ENCODE measurements at places on chromosomes 3 and 15. TPM values are rescaled to one million over a fixed set of nuclear protein-coding genes. Genes with fewer than 3 reads are reported as not detected.
A peak's percentile ranks its signal among the peaks of the same experiment; 100 is the strongest.

DNA sequence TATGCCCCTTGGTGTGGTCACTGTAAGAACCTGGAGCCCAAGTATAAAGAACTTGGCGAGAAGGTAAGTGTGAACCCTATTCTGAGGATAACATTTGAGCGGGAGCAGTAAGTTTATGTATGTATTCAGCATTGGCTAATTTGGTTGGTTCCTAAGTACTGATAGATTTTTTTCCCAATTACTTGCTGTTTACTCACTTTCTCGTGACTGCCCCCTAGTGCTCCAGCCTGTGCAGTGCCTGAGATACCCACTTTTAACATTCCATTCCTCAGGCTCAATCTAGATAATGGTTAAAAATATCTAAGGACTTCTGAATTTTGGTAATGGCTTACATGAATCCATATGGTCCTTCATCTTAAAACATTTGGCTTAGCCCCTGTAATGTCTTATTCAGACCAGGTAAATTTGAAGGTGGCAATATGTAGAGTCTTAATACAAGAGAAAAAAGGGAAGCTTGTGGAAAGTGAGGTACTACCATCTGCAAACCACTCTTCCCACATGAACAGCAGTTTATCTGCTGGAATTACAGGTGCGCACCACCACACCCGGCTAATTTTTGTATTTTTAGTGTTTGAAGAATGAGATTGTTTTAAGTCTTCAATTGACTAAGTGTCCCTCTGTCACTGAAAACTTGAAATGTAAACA lies 7.1 kb downstream of the ELL3 start:
- DNase-seq, result peak; percentile 64

Gene EFCAB12
- under 0.01 TPM for total RNA-seq

DNA sequence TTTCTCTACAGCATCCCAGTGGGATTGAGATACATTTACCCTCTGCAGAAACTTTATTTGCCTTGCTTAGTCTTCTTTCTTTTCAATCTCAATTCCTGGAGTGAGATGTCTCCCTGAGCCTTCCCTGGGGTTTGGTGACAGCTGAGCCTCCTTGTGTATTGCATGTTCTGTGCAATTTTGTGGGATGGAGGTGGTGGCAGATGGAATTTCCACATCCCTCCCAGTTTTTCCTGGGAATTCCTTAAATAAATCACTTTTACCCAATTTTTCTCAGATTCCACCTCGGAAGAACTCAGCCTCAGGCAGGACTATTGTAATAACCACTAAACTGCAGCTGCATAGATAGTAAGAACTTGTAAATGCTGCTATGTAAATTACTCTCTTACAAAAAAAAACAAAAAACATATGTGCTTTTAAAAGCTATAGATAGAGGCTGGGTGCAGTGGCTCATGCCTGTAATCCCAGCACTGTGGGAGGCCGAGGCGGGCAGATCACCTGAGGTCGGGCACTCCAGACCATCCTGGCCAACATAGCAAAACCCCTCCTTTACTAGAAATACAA lies 88.5 kb upstream of the ABHD17C start:
- DNase-seq, result no peak

GRCh38 chr3:108293858-108294257 lies 2.5 kb upstream of the HHLA2 start:
- DNase-seq, result no peak

Gene NR2E3
- under 0.01 TPM for total RNA-seq

Gene ZPLD1
- total RNA-seq, result under 0.01 TPM

- no peak for DNase-seq
These were observed 23.6 kb downstream of the ZBTB38 start for GRCh38 chr3:141391991-141392316.

GRCh38 chr3:156339491-156339890 lies 215.4 kb downstream of the SSR3 start:
- DNase-seq, result no peak

DNA sequence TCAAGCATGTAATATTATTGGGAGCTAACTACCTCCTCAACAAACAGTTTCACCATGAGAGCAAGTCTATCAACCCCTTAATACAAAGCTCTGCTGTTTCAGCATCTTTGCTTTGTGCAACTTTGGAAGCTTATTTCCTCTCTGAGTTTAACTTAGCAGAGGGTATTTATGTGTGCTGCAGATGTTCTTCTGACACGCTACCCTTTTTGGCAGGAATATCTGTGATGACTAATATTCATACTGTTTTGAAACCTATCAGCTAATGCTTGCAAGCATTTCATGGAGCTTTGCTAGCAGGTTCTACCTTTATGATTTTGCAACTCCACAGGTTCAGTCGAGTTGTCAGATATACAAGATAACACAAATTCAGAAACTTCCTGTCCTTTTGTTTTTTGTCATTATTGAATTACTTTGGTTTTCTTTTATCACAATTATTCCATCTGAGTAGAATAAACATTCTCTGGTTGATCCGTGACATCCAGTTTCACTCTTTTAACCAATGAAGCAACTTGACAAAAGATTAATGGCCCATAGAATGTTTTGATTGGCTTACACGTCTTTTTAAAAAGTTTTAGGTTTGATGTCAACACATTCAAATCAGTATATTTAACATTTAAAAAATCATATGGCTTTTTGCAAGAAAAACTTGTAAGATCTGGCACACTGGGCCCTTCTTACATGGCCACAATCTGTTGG lies 1.7 kb upstream of the SLC9A9 start:
- DNase-seq, result peak; percentile 90

- no peak for DNase-seq
These were observed 10.3 kb upstream of the RYK start for GRCh38 chr3:134260987-134261386.

Gene RAD51
- total RNA-seq, result 8.4 TPM

Gene TMCO5A
- total RNA-seq, result not detected

DNA sequence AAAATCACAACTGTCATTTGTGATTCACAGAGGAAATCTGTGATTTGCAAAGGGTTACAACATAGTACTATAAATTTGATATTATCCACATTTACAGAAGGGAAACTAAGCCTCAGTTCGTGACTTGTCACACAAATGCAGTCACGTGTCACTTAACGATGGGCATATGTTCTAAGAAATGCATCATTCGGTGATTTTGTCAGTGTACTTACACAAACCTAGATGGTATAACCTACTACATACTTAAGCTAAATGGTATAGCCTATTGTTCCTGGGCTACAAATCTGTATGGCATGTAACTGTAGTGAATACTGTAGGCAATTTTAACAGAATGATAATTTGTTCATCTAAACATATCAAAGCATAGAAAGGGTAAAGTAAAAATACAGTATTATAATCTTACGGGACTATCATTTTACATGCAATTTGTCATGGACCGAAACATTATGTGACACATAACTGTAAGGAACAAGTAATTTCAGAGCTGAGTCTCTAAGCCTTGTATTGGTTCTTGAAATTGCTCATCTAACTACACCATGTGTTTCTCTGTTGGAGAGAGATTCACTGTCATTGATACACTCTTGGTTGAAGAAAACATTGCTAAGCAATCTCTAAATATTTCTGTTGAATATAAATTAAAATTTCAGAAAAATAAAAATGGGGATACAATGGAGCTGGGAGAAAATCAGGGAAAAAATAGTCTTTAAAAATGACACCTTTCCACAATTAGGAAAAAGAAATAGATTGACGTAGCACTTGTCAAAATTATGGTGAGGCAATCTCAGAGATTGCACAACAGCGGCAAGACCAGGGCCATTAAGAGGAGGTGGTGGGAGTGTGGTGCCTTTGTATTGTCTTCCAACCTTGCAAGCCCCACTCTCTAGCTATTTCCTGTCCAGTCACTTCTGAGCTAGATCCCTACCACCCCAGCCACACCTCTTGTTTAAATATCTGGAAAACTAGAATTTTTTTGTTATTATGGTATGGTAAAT lies 645.8 kb upstream of the TBL1XR1 start:
- DNase-seq, result no peak

DNA sequence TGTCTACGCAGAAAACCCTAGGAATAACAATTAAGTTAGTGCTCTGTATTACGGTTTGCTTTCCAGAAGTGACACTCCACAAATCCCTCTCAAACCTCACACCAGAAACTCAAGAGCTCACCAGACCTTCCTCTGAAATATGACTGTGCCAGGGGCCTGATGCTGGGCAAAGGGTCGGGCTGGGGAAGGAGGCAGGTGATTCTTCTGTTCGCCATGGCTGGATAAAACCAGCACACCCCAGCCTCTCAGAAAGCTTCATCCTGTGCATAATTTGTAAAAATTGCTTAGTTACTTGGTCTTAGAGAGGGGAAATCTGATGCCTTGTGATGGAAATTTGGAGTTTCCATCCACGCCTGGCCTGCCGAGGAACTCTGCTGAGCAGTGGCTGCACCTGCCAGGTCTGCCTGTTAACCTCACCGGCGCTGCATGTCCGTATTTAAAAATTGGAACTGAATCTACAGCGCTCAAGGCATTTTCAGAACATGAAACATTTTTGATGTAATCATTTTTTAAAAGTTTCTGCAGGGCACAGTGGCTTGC lies 22.7 kb upstream of the ATP1B3 start:
- DNase-seq, result no peak

DNA sequence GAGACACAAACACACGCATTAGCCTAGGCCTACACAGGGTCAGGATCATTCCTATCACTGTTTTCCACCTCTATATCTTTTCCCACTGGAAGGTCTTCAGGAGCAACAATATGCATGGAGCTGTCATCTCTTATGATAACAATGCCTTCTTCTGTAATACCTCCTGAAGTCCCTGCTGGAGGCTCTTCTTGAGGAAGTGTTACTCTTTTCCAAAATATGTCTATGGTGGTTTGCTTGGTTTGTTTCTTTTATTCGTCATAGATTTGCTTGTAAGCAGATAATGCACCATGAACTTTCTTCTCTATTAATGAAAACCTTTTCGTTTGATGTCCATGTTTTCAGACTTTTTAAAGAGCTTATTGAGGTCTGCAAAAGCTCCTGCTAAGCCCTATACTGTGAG lies 109.3 kb downstream of the GMPS start:
- DNase-seq, result peak; percentile 61

Gene GOLGA6L9
- total RNA-seq, result 1.1 TPM

GRCh38 chr3:120425572-120426250 lies 25.1 kb downstream of the FSTL1 start:
- DNase-seq, result peak; percentile 91

Gene EFCC1
- total RNA-seq, result not detected

- no peak for DNase-seq
These were observed 221.4 kb downstream of the CADPS start for GRCh38 chr3:62653796-62654195.

DNA sequence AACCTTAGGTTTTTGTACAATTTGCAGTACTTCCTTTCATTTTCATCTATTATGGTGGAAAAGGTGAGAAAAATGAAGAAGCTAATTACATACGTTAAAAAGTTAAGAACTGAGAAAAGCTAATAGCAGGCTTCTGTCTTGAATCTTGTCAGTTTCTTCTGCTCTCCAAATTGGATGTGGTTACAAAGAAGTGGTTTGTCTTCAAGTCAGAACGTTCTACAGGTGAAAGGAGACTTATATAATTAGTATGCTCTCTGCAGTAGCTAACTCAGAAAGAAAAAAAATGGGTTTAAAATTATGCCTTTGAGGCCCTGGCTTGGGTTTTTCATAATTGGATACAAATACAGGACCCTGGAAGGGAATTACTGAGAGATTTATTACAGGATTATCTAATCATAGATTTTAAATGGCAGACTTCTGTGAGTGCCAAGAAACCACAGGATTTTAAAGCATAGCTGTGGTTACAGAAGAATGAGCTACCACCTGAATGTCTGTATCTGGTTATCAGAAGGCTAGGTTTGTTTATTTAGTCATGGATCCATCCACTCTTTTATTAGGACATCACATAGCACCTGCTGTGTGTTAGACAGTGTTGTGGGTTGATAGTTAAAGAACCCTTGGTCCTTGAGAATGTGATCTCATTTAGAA lies 528.1 kb upstream of the MCTP2 start:
- no peak for DNase-seq

DNA sequence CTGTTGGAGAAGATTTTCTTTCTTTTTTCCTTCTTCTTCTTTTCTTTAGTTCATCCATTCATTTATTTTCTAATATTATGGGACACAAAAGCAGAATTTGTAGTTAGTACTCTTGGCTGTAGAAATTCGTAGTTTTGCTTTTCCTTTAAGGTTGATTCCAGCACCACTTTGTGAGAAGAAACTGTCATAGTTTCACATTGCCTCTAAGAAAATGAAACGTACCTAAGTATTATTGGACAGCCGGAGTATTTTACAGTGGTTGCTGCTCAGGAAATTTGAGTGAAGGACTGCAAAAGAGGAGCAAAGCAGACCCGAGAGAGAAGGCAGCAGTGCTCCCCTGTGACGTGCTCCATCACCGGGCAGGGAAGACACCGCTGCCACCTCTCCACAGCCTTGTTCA lies 48.1 kb downstream of the PLCL2 start:
- no peak for DNase-seq

DNA sequence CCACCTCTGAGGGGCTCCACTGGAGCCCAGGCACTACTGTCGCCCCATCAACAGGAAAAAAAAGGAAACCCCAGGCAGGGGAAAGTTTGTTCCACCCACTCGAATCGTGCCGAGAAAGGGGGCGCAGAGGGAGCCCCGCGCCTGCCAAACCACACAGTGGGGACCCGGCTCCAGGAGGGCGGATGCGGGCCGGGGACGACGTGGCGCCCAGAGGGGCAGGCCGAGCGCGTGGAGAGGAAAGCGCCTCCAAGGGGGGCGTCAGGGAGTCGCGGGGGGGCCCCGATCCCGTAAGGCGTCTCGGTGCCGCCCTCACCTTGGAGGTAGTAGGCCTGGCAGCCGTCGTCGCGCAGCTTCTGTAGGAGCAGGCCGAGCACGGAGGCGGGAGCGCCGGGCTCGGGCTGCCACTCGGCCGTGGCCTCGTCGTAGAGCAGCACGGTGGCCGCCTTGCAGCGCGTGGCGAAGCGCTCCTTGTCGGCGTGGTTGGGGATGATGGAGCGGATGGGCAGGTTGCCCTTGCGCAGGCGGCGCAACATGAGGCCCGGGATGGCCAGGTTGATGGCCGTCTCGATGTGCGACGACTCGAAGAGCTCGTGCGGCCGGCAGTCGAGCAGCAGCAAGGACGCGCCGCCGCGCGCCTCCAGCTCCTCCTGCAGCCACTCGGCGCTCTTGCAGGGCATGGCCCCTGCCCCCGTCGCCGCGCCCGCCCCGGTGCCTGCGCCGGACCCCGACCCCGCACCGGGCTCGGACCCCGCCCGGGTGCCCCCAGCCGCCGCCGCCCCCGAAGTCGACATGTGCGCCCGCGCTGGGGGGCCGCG lies 627 bp downstream of the DUSP7 start:
- DNase-seq, result peak; percentile 57

DNA sequence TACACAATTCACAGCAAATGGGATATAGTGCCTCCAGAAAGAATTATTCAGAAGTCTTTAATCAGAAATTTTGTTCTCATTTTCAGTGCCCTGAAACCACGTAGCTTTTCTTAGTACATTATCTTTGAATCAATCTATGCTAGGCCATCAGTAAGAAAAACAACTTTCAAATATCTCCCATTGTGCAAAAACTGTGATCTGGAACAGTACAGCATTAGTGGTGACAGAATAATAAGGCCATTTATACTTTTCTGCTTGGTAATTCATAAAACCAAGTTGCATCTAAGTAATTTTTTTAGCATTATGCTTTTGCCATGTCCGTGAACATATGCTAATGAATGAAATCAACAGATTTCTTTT lies 35.4 kb upstream of the ZNF385D start:
- DNase-seq, result no peak

GRCh38 chr15:66078196-66078928 lies 175.2 kb downstream of the MEGF11 start:
- DNase-seq, result no peak

GRCh38 chr15:42891569-42891968 lies 29.0 kb downstream of the TTBK2 start:
- DNase-seq, result peak; percentile 25

Gene GNAI2
- total RNA-seq, result 867 TPM
